Panc1 (cell line): ENCODE measurements at places on chromosomes 12 and 14.

DNA sequence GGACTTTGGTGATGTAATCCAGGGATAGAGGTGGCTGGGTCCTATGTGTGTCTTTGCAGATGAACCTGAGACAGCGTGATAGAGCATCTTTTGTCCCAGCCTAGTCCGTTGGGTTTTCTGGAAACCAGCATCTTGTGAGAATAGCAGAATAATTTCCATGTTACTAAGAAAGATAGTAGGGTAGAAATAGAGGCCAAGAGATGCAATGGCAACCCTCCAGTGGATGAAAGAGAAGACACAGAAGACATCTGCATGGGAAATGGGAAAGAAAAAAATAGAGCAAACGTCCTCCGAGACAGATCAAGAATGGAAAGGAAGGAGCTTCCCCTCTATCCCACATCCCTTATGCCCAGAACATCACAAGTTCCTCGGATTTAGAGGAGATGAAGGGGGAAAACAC lies 409.3 kb upstream of the TMEM132C start:
- DNase-seq: no peak

DNA sequence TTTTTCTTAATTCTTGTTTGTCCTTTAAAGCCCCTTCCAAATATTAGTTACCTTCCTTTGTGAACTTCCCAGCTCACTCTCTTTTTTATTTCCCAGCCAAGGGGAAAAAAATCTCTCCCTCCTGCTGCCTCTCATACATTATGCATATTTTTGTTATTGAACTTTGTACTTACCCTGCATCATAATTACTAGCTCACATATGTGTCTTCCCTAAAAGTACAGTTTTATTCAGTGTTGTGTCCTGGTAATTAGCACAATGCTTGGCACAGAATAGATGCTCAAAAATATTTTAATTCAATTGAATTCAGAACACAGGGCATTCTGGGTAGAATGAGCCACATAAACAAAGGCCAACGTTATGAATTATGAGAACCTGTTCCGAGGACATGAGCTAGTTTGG lies 91.9 kb downstream of the SCN8A start:
- no peak for DNase-seq

- no peak for DNase-seq
Measured at GRCh38 chr14:86521843-86522242, 991.9 kb downstream of the FLRT2 start.

- no peak for DNase-seq
Measured at GRCh38 chr12:131309700-131310099, 356.0 kb downstream of the ADGRD1 start.

GRCh38 chr12:113403435-113404415 lies at the start of gene SDS:
Gene SDS, minus strand, starts transcription at chr12:113403887. Its CDS starts 4,179 bp downstream, at chr12:113399708.
- no peak for DNase-seq

DNA sequence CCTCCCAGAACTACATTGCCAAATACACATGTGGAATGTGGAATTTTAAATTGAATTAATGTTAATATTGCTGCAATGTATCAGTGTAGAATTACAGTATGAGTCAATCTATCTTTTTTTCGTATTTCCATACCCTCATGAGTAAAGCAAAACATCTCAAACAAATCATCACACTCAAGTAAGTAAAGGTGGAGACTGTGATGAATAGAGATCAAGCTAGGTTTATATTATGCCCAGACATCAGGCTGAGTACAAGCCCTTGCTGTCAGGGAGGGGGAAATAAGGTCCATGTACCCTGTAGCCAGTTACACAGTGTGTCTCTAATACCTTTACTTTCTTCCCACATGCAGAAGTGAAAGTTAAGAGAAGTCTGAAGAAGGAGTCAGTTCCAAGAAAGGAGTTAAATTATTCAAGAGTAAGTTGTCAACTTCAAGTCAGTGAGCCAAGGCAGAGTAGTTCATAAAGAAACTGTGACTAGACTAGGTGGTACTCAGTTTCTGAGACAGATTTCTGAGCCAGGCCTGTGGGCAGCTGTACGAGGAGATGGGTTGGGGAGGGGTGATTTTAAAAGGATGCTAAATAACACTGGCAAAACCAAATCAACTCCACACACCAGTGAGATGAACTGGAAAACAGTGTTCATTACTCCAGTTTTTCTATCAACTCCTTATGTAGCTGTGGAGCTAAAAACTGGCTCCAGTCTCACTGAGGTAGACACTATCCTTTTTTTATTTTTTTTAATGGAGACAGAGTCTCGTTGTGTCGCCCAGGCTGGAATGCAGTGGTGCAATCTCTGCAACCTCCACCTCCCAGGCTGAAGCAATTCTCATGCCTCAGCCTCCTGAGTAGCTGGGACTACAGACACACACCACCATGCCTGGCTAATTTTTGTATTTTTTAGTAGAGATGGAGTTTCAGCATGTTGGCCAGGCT lies 23.8 kb upstream of the STK38L start:
- DNase-seq: no peak

GRCh38 chr12:122062832-122063693 lies 15.5 kb upstream of the MLXIP start:
- no peak for DNase-seq

- DNase-seq: no peak
Measured at GRCh38 chr14:36452860-36453259, 67.2 kb downstream of the NKX2-1 start.
